ENCODE measurements at places on chromosomes 13 and 19. TPM values are rescaled to one million over a fixed set of nuclear protein-coding genes. Genes with fewer than 3 reads are reported as not detected.

ZNF556 gene
- not detected for total RNA-seq

SPRED3 gene
- total RNA-seq = 8.7 TPM

ZNF865 gene
- 14.6 TPM for total RNA-seq

MAST1 gene
- 230 TPM for total RNA-seq

LHB gene
- not detected for total RNA-seq

- no peak for DNase-seq
Observed at GRCh38 chr13:30718661-30719524, 16.4 kb upstream of the ALOX5AP start.

DNA sequence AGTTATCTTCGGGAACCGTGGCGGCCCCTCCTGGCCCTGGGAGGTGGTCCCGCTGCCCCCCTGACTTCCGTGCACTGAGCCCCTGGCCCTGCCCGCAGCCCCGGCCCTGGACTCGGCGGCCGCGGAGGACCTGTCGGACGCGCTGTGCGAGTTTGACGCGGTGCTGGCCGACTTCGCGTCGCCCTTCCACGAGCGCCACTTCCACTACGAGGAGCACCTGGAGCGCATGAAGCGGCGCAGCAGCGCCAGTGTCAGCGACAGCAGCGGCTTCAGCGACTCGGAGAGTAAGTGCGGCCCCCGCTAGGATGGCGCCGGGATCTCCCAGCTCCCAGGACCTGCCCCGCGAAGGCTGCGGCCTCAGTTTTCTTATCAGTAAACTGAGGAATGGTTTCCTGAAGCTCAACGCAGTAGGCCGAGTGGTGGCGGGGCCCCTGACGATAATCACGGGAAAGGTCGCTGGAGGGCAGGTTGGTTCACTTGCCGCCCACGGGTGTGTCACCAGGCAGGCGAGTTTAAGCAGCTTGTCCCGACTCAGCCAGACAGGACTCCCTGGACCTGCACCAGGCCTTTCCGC is 924 bp downstream of the RGCC start:
- DNase-seq = peak; percentile 33

- no peak for DNase-seq
Observed at GRCh38 chr19:31283701-31284100, 65.5 kb downstream of the TSHZ3 start.

DNA sequence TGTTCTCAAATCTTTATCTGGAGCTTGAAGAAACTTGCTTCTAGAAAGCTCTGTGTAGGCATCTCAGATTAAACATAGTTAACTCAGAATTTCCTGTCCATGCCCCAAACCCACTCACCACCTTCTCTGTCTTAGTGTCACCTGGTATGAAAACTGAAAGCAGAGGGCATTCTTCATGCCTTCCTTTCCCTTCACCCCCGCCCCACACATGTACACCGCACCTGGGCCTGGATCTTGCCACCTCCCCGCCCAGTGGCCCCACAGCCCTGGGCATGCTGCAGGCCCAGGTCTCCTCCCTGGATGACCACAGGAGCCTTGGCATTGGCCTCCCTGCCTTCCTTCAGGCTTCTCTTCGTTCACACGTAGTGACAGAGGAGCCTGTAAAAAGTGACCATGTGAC is 15.8 kb downstream of the CFAP97D2 start:
- DNase-seq = no peak

GRCh38 chr19:1004204-1004802 is 4.1 kb downstream of the GRIN3B start:
- DNase-seq = peak; percentile 7

- no peak for DNase-seq
Observed at GRCh38 chr19:43718627-43719377, 2.9 kb downstream of the IRGC start.

All from glutamatergic neuron (in vitro differentiated cells).